ENCODE measurements at places on chromosomes 2 and 18. TPM values are rescaled to one million over a fixed set of nuclear protein-coding genes. Genes with fewer than 3 reads are reported as not detected.

The MROH2A gene
- total RNA-seq, result not detected

The TGFA gene
- total RNA-seq, result 144 TPM

The SLC8A1 gene
- 7.2 TPM for total RNA-seq

The C2orf80 gene
- not detected for total RNA-seq

The DIPK1C gene
- total RNA-seq, result not detected

The UGT1A6 gene
- total RNA-seq, result 5.5 TPM

The STK11IP gene
- 14.2 TPM for total RNA-seq

The DOK6 gene
- total RNA-seq, result 0.07 TPM

The SSB gene
- 109 TPM for total RNA-seq

The SKOR2 gene
- not detected for total RNA-seq

The CYTIP gene
- not detected for total RNA-seq

Data from nasal cavity respiratory epithelium epithelial cell of viscerocranial mucosa (primary cell).